Stimulated activated CD8-positive, alpha-beta memory T cell treated with anti-CD3 and anti-CD28 coated beads, Interleukin-4, amount 100 ng/mL, for 1 hour (primary cell): ENCODE measurements at places on chromosomes 6 and 20.

DNA sequence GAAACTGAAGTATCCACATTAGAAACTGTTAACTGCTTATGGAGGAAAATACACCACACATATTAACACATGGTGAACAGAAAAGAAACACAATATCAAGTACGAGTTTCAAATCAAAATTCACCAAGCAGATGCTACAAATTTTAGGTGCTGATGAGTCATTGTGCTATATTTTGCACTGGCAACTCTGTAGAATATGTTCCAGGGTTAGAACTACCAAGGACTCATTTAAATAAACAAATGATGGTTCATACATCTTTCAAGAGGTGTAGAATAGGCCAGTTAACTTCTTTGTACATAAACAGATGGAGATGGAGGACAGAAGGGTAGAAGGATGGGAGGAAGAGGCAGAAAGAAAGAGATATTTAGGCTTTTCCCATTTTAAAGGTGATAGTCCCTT, 184.9 kb downstream of the ARHGAP18 start:
- no peak for DNase-seq

GRCh38 chr20:34293119-34293518, 10.0 kb downstream of the AHCY start:
- DNase-seq: no peak

GRCh38 chr6:40347571-40348011, 239.6 kb downstream of the LRFN2 start:
- no peak for DNase-seq

GRCh38 chr6:165660857-165661663, 2.0 kb downstream of the PDE10A start:
- no peak for DNase-seq

DNA sequence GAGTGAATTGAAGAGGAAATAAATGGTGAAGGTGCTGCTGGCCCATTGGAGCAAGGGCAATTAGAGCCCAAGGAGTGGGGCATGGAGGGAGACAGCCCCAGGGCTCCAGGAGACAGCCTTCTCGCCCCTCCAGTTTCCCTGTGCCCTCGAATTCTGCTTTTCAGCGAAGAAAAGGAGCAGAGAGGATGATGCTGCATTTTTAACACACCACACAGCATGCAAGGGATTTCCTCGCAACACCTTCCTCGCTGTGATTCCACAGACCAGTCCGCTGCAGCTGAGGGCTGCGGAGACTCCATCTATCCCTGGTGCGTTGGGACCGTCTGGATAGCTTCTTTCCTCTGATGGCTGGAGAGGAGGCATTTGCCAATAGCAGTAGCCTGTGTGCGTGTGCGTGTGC, 41.7 kb downstream of the PTCHD4 start:
- DNase-seq: no peak

- DNase-seq: no peak
These were observed 210.9 kb upstream of the GGTLC1 start for GRCh38 chr20:24199501-24199900.

- DNase-seq: no peak
These were observed 48.9 kb downstream of the DCBLD1 start for GRCh38 chr6:117531346-117531745.

- no peak for DNase-seq
These were observed 72.6 kb upstream of the LY86 start for GRCh38 chr6:6515691-6516607.

GRCh38 chr20:9699181-9699580, 139.7 kb downstream of the PAK5 start:
- no peak for DNase-seq

GRCh38 chr6:143050509-143050908, 10.2 kb upstream of the AIG1 start:
- no peak for DNase-seq

DNA sequence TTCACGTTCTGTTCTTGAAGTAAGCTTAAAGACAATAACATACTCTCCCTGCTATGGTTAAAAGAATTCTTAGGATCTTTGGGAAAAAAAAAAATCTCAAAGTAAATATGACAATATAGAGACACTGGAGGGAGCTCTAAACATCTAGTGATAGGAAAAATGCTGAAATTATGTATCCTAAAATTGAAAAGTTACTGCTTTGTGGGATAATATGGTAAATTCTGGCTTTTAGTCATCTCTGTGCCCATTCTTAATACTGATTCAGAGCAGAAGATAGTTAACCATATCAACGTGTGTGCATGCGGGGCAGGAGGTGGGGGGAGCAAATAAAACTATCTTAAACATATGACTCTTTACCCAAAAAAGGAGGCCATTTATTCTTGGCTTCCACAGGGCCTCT, 165.4 kb downstream of the GMPR start:
- no peak for DNase-seq

DNA sequence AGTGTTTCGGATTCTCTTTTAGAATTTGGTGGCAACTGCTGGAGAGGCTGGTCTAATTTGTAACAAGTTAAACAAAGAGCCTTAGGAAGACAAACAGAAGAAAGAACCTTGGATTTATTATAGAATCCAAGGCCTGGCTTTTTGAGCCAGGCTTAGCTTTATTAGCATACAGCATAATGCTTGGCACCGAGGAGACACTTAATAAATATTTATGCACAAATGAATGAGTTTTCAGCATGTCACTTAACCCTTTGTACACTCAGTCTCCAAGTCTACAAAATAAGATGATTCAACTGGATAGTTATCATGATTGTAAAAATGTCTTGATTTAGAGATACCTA, 38.2 kb upstream of the AFDN start:
- no peak for DNase-seq

GRCh38 chr6:37262446-37263026, 4.6 kb upstream of the TMEM217 start:
- DNase-seq: no peak

- no peak for DNase-seq
These were observed 25.0 kb downstream of the ARMC2 start for GRCh38 chr6:108873251-108873650.
